ENCODE measurements at places on chromosomes 11 and 22. TPM values are rescaled to one million over a fixed set of nuclear protein-coding genes. Genes with fewer than 3 reads are reported as not detected.

GRCh38 chr11:124748481-124749343 lies 3.3 kb downstream of the VSIG2 start:
- peak overlapping the region; percentile 87 for H3K27ac ChIP-seq
- H3K36me3 ChIP-seq, result no peaks in the 10 kb centered on the region
- no peak overlapping the region for H3K4me3 ChIP-seq
- H3K27me3 ChIP-seq, result peaks cover 19% of the 10 kb centered on the region
- peaks cover 82% of the 10 kb centered on the region for H3K4me1 ChIP-seq
- peak; percentile 84 for DNase-seq

DNA sequence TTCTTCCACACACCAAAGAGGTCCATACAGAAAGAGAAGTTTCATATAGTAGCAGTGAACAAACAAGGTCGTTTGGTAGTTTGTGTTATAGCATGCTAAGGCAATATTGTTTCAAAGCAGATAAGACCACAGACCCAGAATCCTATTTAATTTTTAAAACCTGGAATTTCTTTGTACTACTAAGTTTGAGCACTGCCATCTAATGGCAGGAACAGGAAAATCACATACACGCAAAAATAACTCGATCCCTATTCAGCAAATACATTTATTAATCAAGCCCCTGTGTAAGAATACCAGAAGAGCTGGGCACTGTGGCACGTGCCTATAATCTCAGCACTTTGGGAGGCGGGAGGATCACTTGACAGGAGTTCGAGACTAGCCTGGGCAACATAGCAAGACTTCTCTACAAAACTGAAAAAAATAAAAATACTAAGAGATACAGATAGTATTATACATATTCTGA lies 2.9 kb upstream of the BTBD10 start:
- no peaks in the 10 kb centered on the region for H3K27me3 ChIP-seq
- no peaks in the 10 kb centered on the region for H3K36me3 ChIP-seq
- H3K4me1 ChIP-seq, result peaks cover 15% of the 10 kb centered on the region
- no peak for DNase-seq
- H3K27ac ChIP-seq, result no peak overlapping the region
- no peak overlapping the region for H3K4me3 ChIP-seq

PLAAT3 gene
- 14.5 TPM for total RNA-seq

- no peak overlapping the region for H3K4me3 ChIP-seq
- peaks cover 4% of the 10 kb centered on the region for H3K4me1 ChIP-seq
- no peaks in the 10 kb centered on the region for H3K27me3 ChIP-seq
- H3K27ac ChIP-seq, result no peak overlapping the region
Observed at GRCh38 chr11:73117071-73117470, 25.0 kb downstream of the FCHSD2 start.

NXPE2 gene
- not detected for total RNA-seq

AGBL2 gene
- total RNA-seq, result 3.4 TPM

DNA sequence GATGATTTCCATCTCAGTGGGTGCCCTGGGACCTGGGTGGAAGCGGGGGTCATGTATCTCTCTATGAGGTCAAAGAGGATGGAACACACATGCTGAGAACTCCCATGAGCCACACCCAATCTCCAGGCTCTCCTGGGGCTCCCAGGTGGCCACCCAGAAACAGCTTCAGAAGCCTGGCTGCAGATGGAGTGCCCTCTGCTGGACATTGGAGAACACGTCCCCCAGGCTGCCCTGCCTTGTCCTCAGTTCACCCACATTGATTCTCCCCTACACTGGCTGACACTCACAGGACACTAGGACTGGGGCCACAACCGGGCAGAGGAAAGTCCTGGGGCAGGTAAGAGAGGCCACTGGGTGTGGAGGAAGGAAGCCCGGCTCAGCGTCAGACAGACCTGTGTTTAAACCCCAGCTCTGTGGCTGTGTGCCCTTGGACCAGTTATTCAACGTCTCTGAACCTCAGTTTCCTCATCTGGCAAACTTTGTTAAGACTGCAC lies 4.5 kb upstream of the NOL12 start:
- no peak overlapping the region for H3K4me3 ChIP-seq
- H3K4me1 ChIP-seq, result peaks cover 50% of the 10 kb centered on the region
- H3K36me3 ChIP-seq, result peaks cover 4% of the 10 kb centered on the region
- peak; percentile 87 for DNase-seq

GNG3 gene
- not detected for total RNA-seq

DNA sequence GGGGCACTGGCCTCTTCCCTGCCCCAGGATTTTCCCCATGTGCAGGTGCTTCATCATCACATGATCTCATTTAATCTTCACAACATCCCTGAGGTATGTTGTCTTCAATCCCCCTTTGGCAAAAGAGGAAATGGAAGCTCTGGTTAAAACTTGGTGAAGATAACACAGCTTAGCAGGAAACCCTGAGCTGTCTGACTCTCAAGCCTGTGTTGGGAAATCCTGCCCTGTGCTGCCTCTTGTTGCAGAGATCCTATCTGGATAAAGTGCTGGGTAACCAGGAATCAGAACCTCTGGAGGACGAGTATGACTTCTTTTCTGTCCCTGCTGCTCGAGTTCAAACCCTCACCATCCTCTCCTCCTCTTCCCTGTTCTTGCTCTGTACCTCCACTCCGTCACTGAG lies 13.1 kb upstream of the E2F8 start:
- no peaks in the 10 kb centered on the region for H3K27me3 ChIP-seq
- H3K36me3 ChIP-seq, result no peaks in the 10 kb centered on the region
- no peak overlapping the region for H3K27ac ChIP-seq
- no peaks in the 10 kb centered on the region for H3K4me1 ChIP-seq

KCNJ1 gene
- total RNA-seq, result not detected

DNA sequence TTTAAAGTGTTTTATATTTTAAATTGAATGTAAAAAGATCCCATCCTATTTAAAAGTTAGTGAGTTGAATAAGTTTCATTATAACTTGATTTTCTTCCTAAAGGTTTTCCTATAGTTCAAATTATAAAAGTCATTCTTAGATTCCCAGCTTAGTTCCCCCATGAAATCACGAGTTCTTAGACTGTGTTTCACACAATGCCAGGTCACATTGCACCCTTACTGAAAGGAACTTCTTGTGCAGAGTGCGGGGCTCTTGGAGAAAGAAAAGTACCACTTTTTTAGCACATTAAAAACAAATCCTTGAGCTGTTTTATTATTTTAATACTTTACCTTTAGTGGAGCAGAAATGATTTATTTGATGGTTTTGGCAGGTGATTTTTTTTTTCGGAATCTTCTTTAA lies 15.6 kb downstream of the GRAP2 start:
- peak overlapping the region; percentile 38 for H3K27ac ChIP-seq
- no peaks in the 10 kb centered on the region for H3K36me3 ChIP-seq
- H3K4me1 ChIP-seq, result peaks cover 46% of the 10 kb centered on the region
- H3K4me3 ChIP-seq, result no peak overlapping the region
- H3K27me3 ChIP-seq, result no peaks in the 10 kb centered on the region

- no peak overlapping the region for H3K27ac ChIP-seq
- DNase-seq, result no peak
- no peak overlapping the region for H3K4me3 ChIP-seq
- H3K4me1 ChIP-seq, result peaks cover 29% of the 10 kb centered on the region
Observed at GRCh38 chr22:27134315-27134701, 476.9 kb downstream of the MIAT start.

- no peak for DNase-seq
- no peaks in the 10 kb centered on the region for H3K27me3 ChIP-seq
- H3K36me3 ChIP-seq, result no peaks in the 10 kb centered on the region
- H3K4me3 ChIP-seq, result no peak overlapping the region
- no peak overlapping the region for H3K27ac ChIP-seq
Observed at GRCh38 chr11:5564259-5565019, 16.1 kb upstream of the OR52H1 start.

LYVE1 gene
- total RNA-seq, result 90.2 TPM

PHETA2 gene
- total RNA-seq, result 9.6 TPM

MRE11 gene
- 25.5 TPM for total RNA-seq

DNA sequence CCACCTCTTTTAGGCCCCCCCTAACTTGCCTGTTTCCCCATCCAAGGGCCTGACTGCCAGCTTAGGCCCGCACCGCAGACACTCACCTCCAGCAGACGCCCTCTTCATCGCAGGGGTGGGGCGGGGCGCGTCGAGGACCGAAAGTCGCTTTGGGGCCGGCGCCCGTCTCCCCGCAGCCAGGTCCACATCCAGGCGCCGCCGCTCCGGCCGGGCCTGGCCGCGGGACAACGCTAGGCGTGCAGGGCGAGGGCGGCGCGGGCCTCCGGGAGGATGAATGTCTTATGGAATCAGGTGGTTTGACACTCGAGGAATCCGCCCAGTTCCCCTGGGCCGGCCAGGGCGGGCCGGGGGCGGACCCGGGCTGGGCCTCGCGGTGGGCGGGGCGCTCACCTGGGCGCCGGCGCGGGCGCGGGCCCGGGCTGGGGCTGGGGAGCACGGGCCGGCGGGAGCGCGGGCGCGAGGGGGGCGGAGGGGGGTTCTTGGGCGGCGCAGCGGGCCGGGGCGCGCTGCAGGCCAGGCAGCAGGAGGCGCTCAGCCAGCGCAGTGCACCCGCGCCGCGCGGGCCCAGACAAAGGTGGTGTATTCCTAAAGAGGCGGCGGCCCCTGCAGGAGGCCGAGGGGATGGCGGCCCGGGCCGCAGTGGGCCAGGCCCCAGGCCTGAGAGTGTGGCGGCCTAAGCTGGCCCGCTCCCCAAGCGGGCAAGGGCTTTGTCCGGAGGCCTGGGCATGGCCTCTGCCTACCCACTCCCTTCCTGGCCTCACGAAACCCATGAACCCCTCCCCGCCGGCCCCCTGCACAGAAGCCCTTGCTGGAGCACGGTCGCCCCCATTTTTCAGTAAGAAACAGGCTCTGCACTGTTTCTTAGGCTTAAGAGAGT lies 177.6 kb downstream of the IGLL1 start:
- no peak overlapping the region for H3K4me3 ChIP-seq
- H3K36me3 ChIP-seq, result no peaks in the 10 kb centered on the region
- DNase-seq, result peak; percentile 88
- no peak overlapping the region for H3K27ac ChIP-seq
- H3K4me1 ChIP-seq, result no peaks in the 10 kb centered on the region

OR52H1 gene
- 0.44 TPM for total RNA-seq

CRYBB2 gene
- total RNA-seq, result not detected

GRCh38 chr11:10858439-10859325 lies 829 bp upstream of the ZBED5 start:
- H3K4me1 ChIP-seq, result peaks cover 57% of the 10 kb centered on the region
- H3K4me3 ChIP-seq, result peak overlapping the region; percentile 84
- DNase-seq, result peak; percentile 92
- H3K27me3 ChIP-seq, result no peaks in the 10 kb centered on the region
- peaks cover 25% of the 10 kb centered on the region for H3K36me3 ChIP-seq
- peak overlapping the region; percentile 90 for H3K27ac ChIP-seq

DNA sequence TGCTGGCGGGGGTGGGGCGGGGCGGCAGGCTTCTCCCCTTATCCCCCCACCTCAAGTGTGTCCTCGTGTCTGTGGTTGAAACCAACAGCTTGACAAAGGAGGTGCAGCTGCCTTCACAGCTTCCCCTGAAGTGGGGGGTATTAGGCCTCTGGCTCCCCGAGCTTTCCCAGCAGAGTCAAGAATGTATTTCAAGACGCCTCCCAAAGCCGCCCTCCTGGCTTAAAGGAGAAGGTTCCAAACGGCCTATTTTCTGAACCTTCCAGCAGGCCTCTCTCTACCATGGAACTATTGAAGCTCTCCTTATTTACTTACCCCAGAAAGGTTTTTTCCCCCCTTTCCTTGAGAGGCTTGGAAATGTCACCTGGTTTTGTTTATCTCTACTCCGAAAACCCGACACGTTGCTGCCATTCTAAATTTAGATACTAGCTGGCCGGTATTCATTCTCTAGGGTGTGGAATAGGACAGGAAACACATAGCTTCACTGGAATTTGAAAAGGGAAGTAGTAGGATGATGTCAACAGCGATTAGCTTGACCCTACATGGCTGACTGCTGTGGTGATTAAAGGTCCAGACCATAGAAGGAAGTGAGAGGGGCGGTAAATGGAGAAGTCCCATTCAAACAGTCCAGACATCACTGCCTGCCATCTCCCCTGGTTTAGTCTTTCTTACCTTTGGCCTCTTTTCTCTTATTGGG lies 671 bp upstream of the PICALM start:
- H3K27ac ChIP-seq, result peak overlapping the region; percentile 98
- no peaks in the 10 kb centered on the region for H3K27me3 ChIP-seq
- H3K4me1 ChIP-seq, result peaks cover 38% of the 10 kb centered on the region
- DNase-seq, result no peak
- peak overlapping the region; percentile 95 for H3K4me3 ChIP-seq

DNA sequence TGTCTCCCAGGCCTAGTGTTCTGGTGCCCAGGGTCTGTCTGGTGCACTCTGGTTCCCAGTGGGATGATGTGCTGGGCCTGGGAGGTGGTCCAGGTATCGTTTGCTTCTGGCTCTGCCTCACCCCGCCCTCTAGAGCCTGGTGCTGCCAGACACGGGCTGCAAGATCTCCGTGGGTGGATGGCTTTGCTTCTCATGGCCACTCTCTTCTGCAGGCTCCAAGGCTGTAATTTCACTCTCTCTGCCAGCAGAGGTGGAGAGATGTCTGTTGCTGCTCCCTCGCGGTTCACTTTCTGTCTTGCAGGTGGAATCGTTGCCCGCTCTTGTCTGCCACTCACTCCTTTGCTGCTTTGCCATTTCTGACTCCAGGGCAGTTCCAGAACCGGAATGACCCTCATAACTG lies 13.4 kb downstream of the NADSYN1 start:
- H3K4me1 ChIP-seq, result no peaks in the 10 kb centered on the region
- H3K27me3 ChIP-seq, result no peaks in the 10 kb centered on the region
- no peak overlapping the region for H3K27ac ChIP-seq
- H3K36me3 ChIP-seq, result peaks cover 53% of the 10 kb centered on the region

GRCh38 chr11:102611291-102611690 lies 13.8 kb downstream of the MMP20 start:
- H3K4me1 ChIP-seq, result peaks cover 8% of the 10 kb centered on the region
- no peak for DNase-seq
- H3K27me3 ChIP-seq, result no peaks in the 10 kb centered on the region
- no peaks in the 10 kb centered on the region for H3K36me3 ChIP-seq
- H3K4me3 ChIP-seq, result no peak overlapping the region
- no peak overlapping the region for H3K27ac ChIP-seq

DNA sequence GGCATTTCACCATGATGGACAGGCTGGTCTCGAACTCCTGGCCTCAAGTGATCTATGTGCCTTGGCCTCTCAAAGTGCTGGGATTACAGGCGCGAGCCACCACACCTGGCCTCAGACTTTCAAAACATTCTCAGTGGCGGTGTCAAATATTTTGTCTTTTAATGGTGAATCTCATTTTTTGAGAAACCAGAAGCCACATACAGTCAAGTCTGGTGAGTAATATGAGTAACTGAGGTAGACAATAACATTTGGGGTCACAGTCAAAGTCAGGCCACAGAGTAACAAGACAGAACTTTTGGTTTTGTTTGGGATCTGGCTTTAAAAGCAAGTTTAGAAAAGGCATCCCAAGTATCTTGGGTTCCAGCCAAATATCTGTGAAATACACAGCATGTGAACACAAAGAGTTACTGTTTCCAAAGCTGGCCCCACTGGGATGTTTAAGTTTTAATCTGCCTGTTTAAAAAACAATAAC lies 5.6 kb upstream of the TMA7B start:
- peaks cover 41% of the 10 kb centered on the region for H3K36me3 ChIP-seq
- peaks cover 65% of the 10 kb centered on the region for H3K4me1 ChIP-seq
- DNase-seq, result no peak
- no peaks in the 10 kb centered on the region for H3K27me3 ChIP-seq
- H3K4me3 ChIP-seq, result no peak overlapping the region
- H3K27ac ChIP-seq, result no peak overlapping the region

Data from spleen (tissue), 13 donors.